ENCODE measurements at places on chromosomes 5 and 9.
A peak's percentile ranks its signal among the peaks of the same experiment; 100 is the strongest.

DNA sequence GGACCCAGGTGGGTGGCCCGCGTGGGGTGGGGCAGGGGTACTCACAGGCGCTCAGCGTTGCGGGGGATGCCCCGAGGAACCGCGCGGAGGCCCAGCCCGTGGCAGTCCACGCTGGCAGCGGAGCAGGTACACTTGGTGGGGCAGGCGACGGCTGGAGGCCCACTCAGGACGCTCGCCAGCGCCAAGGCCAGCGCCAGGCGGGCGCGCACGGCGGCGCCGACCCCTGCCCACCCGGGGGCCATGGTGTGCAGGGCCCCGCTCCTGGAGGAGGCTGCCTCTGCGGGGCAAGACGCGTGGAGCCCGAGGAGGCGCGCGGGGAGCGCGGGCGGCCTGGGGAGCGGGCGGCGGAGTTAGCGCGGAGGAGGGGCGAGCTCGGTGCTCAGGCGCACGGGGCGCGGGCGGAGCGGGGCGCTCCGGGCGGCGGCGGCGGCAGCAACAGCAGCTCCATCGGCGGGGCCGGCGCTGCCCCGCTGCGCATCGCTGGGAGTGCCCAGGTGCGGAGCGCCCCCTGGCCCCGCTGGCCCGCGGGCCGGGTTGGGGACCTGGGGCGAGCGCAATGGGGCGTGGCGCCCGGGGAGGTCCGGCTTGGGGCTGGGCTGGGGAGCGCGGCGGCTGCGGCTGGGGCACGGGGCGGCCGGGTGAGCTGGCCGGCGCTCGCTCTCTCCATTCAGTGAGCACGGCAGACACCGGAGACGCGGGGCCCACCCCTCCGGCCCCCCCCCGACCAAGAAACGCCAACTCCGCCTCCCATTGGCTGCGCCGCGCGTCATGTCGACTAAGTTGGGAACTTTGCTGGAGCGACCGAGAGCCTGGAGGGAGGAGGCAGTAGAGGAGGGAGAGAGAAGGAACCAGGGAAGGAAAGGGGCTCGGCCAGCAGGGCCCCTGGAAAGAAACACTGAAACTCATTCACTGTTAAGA, at the start of gene SLIT3:
Gene SLIT3 (minus strand): TSS at position 672 of the 918 bp plus-strand sequence. CDS start 430 bp downstream, at position 242.
- DNase-seq: peak; percentile 58

GRCh38 chr5:97097326-97098230, 44.8 kb downstream of the LIX1 start:
- DNase-seq: no peak

DNA sequence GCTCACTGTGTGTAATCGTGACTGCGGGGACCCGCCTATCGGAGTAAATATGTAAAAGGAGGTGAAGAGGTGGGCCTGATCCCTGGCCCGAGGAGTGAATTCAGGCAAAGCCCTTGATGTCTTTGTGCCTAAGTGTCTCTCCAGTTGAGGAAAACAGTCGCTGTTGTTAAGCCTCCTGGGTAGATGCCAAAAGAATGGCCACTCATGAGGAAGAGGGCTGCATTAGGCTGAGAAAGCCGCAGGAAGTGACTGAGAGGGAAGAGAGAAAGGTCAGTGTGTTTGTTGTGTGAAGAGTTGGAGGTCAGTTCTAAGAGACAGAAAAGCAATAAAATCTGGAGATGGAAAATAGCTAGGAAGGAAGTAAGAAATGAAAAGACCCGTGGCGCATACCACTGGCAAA, 35.8 kb upstream of the PIP5K1B start:
- DNase-seq: no peak

- no peak for DNase-seq
Measured at GRCh38 chr9:136671646-136672430, 9.1 kb downstream of the EGFL7 start.

GRCh38 chr5:137566118-137566541, 67.0 kb upstream of the SPOCK1 start:
- DNase-seq: no peak

DNA sequence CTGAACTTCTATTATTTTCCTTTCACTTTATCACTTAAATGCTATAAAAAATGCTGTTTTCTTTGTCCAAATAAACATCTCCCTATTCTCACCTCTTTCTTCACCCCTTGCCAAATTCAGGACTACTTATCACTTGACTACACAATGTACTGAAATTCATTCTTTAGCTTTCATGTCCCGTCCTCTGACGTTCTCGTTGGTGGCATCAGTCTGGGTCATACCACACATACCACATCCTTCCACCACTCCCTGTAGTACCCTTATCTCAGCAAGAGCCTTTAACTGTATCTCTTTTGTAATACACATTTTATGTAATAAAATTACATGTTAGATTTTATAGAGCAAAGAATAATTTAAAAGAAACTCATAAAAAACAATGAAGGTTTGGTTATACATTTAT, 231.1 kb upstream of the PAPPA start:
- no peak for DNase-seq

DNA sequence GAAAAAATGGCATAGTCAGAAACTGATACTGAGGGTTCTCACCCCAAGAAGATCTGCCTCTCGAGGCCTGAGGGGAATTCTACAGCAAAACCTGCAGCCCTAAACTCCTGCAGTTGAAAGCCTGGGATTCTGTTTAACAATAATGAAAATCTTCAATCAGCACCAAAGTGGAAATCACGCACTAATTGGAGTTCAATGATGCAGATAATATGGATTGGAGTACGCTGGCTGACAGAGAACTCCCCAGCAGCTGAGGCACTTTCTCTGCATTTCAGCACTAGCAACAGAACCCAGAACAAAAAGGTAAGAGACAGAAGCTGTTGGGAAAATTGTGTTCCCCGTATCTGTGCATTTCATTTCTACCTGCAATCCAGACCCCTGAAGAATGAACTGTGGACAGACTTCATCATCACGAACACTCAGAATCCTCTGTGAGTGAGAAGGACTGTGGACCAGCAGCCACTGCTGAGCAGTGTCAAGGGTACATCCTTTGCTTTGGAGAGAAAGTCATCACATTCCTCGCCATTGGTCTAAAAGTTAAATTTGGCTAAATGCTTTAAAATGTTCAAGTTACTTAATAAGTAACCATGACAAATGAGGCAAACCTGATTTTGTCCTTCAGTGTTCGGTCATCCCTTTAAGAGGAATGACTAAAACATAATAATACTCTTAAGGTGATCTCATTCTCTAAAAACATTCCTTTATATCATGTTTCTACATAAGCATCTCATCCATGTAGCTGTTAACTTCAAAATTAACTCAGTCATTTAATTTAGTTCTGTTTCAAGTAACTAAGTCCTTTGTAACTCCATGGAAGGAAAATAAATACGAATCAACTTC, 126.1 kb downstream of the GAS1 start:
- no peak for DNase-seq

GRCh38 chr9:3549225-3549624, 23.4 kb upstream of the RFX3 start:
- no peak for DNase-seq

GRCh38 chr9:16309469-16310271, 560.8 kb downstream of the BNC2 start:
- DNase-seq: no peak

DNA sequence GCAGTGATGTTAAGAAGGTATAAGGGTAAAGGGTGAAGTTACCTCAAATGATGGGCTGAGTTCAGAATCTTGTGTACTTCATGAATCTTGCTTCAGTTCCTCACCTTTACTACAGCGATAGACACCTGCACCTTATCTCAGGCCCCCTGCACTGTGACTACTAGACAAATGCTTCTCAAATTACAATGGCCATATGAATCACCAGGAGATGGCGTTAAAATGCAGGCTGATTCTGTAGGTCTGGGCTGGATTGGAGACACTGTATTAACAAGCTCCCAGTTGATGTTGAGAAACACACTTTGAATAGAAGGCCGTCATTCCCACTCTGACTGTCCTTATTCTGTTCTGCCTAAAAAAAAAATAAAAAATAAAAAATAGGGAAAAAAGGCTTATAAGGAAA, 29.8 kb downstream of the TARS1 start:
- no peak for DNase-seq

DNA sequence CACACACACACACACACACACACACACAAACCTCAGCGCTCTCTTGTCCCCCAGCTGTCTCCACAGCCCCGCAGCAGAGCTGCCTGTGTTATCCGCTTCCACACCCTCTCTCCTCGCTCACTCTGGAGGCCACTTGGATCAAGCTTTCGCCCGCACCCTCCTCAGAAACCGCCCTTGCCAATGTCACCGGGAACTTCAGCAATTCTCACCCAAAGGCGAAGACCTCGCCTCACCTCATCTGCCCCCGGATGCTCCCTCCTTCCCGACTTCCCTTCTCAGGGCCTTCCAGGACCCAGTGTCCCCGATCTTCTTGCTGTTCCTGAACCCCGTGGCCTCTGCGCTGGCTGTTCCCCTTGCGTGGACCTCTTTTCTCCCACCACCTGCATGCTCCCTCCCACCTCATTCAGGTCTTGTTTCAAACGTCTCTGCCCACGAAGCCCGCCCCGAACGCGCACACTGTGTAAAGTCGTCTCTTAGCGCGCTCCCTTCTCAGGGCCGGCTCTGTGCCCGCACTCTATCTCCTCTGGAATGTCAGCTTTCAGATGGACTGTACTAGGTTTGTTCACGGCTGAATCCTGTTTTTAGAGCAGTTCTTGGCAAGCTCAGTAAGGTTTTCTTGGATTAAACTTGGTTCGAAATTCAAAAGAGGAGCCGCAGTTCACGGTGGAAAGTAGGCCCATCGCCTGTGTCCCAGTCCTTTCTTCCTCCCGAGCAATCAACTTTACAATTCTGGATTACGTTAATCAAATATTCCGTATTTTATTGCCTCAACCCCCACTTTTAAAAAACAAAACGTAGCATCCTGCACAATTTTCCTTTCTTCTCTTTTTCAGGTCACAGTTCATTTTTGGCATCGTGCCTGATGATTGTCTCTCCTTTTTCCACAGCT, 1.0 kb upstream of the TRIM7 start:
- no peak for DNase-seq

DNA sequence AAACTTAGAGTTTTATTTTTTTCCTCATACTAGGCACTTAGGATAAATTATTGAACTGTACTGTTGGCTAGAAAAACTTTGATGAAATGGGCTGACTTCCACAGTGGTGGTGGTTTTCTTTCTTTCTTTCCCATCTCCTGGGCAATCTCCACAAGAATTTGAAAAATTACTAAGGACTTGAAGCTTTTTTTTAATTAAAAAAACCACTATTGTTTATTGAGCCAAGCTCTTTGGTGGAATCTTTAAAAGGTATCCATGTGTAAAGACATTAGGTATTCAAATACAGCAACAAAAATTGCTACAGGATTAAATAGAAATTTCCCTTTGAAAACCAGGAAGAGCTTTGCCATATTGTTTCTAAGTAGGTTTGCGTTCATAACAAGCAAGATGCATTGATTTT, 14.1 kb downstream of the MARCHF6 start:
- no peak for DNase-seq

GRCh38 chr5:156824241-156824640, 25.9 kb upstream of the PPP1R2B start:
- DNase-seq: no peak

- no peak for DNase-seq
Measured at GRCh38 chr5:1934056-1934394, 51.3 kb upstream of the IRX4 start.

DNA sequence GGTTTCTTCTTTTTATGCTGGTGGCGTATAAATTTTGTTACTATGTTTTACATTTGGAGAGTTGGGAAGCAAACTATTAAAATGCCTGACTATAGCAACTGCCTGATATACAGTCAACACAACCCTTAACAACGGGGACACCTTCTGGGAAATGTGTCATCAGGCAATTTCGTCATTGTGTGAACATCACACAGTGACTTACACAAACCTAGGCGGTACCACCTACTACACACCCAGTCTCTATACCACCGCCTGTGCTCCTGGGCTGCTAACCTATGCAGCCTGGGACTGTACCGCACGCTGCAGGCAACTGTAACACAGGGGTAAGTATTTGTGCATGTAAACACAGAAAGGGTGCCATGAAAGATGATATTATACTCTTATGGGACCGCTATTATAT, 1.3 kb upstream of the CDHR2 start:
- no peak for DNase-seq

GRCh38 chr9:7802666-7803065, 3.1 kb upstream of the DMAC1 start:
- DNase-seq: no peak

- no peak for DNase-seq
Measured at GRCh38 chr9:97808415-97808814, 44.6 kb upstream of the FOXE1 start.

DNA sequence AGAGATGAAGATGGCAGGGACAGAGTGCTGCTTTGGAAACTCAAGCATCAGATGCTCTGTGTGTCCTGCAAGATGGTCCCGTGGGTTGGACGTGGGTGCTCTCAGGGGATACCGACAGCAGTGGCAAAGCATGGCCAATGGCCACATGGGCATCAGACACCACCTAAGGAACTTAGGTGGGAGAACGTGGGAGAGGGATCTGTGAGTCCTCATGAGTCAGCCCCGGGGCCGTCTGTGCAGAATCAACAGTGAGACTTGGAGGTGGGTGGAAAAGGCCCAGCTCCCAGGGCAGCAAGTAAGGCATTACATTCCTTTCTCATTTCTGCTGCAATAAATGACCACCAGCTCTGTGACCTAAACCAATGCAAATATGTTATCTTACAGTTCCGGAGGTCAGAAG, 77.0 kb downstream of the RAD23B start:
- no peak for DNase-seq

GRCh38 chr5:168216989-168217388, 74.5 kb upstream of the WWC1 start:
- no peak for DNase-seq

DNA sequence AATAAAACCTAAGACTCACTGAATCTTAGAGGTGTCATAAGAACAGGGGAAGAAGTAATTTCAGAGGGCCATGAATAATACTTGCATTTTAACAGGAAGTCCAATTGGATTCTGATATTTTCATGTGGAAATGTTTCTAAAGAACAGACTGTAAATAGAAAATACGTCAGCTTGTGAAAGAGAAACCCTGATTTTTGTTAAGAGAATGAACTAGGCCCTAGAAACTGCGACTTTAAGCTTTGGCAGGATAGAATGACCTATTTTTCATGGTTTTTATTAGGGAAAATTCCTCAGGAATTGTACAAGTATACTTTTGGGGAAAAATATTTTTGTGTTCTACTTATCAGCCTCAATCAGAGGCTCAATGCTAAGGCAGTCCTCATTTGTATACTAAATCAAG, 215.5 kb upstream of the ACTBL2 start:
- no peak for DNase-seq

GRCh38 chr9:89675058-89675742, 70.4 kb downstream of the GADD45G start:
- DNase-seq: peak; percentile 74

DNA sequence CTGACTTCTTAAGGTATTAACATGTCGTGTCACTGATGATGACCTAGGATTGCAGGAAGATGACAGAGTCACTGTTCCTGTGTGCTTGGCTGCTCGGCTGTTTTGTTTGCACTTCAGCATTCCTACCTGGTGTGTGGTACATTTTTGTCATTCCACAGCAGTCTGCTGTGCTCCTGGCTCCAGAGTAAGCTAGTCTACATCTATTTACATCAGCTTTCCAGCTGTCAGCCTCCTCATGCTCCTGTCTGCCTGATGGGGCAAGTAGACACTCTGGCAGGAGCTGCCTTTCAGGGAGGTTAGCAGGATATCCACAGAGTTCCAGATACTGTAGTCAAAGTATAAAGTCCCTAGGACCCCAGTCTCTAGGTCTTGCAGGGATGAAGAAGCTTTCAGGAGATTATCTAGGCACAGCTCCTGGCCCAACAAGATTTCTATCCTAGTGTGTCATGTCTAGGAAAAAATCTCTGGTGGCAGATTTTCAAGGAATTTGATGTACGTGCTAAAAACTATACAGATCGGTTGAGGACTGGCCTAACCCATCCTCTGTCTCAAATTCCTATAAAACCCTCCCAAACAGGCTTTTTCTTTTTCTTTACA, 28.4 kb downstream of the RUSC2 start:
- no peak for DNase-seq
